Upper lobe of left lung (tissue), 6 donors: ENCODE measurements at places on chromosomes 11 and 22. TPM values are rescaled to one million over a fixed set of nuclear protein-coding genes. Genes with fewer than 3 reads are reported as not detected.

- peak; percentile 56 for DNase-seq
- no peaks in the 10 kb centered on the region for H3K36me3 ChIP-seq
- H3K27me3 ChIP-seq, result no peaks in the 10 kb centered on the region
- no peak overlapping the region for H3K27ac ChIP-seq
- H3K4me3 ChIP-seq, result no peak overlapping the region
These were observed 11.0 kb downstream of the IL17REL start for GRCh38 chr22:50001388-50002231.

- H3K4me3 ChIP-seq, result no peak overlapping the region
- no peaks in the 10 kb centered on the region for H3K4me1 ChIP-seq
- H3K36me3 ChIP-seq, result no peaks in the 10 kb centered on the region
- DNase-seq, result no peak
- H3K27me3 ChIP-seq, result no peaks in the 10 kb centered on the region
These were observed 132.6 kb upstream of the SERPIND1 start for GRCh38 chr22:20641198-20641892.

- H3K4me1 ChIP-seq, result peaks cover 25% of the 10 kb centered on the region
- peak overlapping the region; percentile 62 for H3K27ac ChIP-seq
- no peaks in the 10 kb centered on the region for H3K27me3 ChIP-seq
These were observed 36.4 kb downstream of the RAB30 start for GRCh38 chr11:83035070-83035854.

DNA sequence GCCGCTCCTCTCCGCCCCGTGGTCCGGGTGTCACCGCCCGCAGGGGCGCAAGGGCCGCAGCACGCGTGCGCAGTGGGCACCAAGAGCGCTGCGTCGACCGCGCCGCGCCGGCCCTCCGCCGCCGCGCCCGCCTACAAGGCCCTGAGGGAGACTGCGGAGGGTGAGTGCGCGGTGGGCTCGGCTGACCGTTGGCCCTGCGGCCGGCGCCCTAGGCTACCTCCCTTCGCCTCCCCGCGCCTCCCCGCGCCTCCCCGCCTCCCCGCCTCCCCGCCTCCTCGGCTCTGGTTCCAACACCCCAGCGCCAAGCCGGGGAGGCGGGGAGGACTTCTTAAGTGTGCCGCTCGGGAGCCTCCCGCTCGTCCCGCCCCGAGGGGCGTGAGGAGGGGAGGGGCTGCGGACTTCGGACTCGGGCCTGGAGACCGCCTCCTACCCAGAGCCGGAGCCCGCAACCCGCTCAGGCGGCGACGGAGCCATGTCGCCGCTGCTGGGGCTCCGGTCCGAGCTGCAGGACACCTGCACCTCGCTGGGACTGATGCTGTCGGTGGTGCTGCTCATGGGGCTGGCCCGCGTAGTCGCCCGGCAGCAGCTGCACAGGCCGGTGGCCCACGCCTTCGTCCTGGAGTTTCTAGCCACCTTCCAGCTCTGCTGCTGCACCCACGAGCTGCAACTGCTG lies at the start of gene AQP11:
Gene AQP11, plus strand, starts transcription at position 433 of the 673 bp plus-strand sequence. Its CDS starts 40 bp downstream, at position 473.
- H3K27me3 ChIP-seq, result no peaks in the 10 kb centered on the region
- peak; percentile 86 for DNase-seq
- peaks cover 14% of the 10 kb centered on the region for H3K4me1 ChIP-seq
- H3K36me3 ChIP-seq, result no peaks in the 10 kb centered on the region
- H3K27ac ChIP-seq, result peak within 1 kb of the TSS; percentile 79
- H3K4me3 ChIP-seq, result peak within 1 kb of the TSS; percentile 59

GRCh38 chr11:126662035-126662790 lies 306.7 kb downstream of the ST3GAL4 start:
- H3K4me3 ChIP-seq, result no peak overlapping the region
- no peaks in the 10 kb centered on the region for H3K27me3 ChIP-seq
- no peak overlapping the region for H3K27ac ChIP-seq
- DNase-seq, result no peak
- H3K36me3 ChIP-seq, result no peaks in the 10 kb centered on the region

Gene TMPRSS6
- total RNA-seq, result 2.1 TPM

GRCh38 chr22:22909605-22910271 lies 22.1 kb downstream of the IGLL5 start:
- no peak overlapping the region for H3K27ac ChIP-seq
- no peaks in the 10 kb centered on the region for H3K4me1 ChIP-seq
- no peaks in the 10 kb centered on the region for H3K36me3 ChIP-seq
- no peaks in the 10 kb centered on the region for H3K27me3 ChIP-seq
- no peak overlapping the region for H3K4me3 ChIP-seq
- DNase-seq, result no peak

DNA sequence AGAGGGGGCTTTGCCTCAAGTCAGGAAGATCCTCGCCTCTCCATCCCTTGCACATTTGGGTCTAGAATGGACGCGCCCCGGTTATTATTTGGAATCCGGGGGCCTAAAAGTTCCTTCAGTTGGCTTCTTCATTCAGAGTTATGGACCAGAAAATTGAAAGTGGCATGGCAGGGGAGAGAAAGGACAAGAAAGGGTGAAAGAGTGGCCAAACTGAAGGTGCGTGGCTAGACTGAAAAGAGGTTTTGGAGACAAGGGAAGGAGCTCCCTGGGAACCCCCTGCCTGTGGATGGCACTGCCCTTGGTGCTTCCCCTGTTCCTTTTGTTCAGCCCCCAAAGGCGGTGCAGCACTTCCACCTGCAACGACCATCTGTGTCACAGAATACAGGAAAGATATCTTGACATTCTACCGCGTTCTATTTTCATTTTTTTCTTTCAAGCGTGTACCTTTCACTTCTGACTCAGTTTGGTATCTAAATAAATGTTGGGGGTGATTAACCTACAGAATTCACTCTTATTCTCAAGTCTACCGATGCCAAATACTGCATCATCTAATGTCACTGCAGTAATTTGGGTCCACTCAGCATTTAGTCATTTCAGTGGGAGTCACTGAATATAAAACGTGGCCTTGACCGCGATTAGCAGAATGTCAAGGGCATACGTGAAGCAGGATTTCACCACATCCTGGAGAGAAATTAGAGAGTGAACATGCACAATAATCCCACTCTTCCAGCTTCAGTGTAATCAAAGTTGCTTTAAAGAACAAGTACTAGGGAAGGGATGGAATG lies 88.1 kb upstream of the ARHGAP32 start:
- DNase-seq, result no peak
- H3K36me3 ChIP-seq, result no peaks in the 10 kb centered on the region
- peak overlapping the region; percentile 78 for H3K4me3 ChIP-seq
- no peak overlapping the region for H3K27ac ChIP-seq
- H3K4me1 ChIP-seq, result peaks cover 39% of the 10 kb centered on the region

DNA sequence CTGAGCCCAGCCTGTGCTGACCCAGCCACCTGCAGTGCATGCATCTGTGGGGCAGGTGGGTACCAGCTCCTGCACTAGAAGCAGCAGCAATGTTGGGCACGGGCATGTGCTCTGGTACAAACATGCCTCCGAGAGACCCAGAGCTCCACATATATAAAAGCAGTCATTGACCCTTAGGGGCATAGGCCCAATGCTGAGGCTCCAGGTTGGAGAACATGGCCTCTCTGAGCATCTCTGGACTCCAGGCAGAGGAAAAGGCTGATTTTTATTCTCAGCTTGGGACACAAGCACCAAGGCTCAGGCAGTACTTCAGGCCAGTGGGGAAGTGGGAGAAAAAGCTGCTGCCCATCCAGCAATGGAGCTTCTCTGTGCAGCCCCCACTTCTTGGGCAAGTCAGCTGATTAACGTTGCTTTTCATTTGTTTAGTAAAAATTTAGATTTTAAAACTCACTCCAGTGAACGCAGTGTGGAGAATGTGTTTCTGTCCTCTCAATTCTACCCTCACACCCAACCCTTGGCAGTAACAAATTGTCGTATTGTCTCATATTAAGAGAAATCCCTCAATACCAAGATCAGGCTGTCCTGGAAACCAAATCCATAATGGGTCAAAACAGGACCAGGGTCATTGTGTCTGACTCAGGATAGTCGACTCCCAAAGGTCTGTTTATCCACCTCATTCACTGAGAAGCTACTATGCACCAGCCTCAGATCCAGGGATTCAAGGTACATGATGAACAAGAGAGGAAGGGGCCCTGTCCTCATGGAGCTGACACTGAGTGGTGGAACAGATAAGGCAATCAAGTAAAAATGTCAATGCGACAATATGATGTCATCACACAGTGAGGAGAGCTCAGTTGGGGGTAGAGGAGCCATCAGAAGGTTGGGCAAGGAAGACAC lies 50.6 kb upstream of the TOP3B start:
- H3K27ac ChIP-seq, result no peak overlapping the region
- H3K4me3 ChIP-seq, result no peak overlapping the region
- no peaks in the 10 kb centered on the region for H3K4me1 ChIP-seq
- DNase-seq, result no peak
- H3K36me3 ChIP-seq, result no peaks in the 10 kb centered on the region

GRCh38 chr22:26827611-26828010 lies 170.2 kb downstream of the MIAT start:
- H3K4me1 ChIP-seq, result no peaks in the 10 kb centered on the region
- H3K27me3 ChIP-seq, result no peaks in the 10 kb centered on the region
- no peak overlapping the region for H3K4me3 ChIP-seq
- no peak overlapping the region for H3K27ac ChIP-seq

Gene GAL3ST3
- not detected for total RNA-seq

- no peaks in the 10 kb centered on the region for H3K36me3 ChIP-seq
- H3K27me3 ChIP-seq, result no peaks in the 10 kb centered on the region
- H3K27ac ChIP-seq, result no peak overlapping the region
These were observed 2.2 kb upstream of the OR52H1 start for GRCh38 chr11:5550440-5551095.

Gene TESMIN
- total RNA-seq, result 7.3 TPM

DNA sequence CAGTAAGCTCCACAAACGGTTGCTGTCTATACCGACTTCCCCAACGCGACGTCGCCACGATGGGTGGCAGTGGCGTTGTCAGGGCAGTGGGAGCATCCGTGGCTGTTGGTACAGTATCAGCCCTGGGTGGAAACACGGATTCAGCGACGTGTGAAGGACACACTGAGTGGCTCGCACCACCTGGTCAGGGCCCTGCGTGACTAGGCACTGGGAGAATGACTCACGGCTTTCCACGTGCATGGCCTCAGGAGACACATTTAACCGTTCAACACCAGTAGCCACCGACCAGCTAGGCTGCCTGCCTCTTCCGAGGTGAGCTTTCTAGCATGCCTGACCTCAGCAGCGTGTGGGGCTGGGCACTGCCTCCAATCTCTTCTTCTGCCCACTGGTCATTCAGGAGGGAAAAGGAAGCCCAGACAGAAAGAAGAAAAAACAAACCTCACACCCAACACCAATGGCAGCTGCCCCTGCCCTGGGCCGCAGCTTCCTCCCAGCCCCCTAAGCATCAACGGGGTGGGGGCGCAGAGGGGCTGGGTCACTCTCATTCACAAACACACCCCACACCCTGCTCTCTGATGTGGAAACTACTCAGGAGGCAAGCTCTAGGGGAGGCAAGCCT lies 59.0 kb downstream of the MYH9 start:
- peak overlapping the region; percentile 25 for H3K4me3 ChIP-seq
- peak; percentile 71 for DNase-seq
- H3K27ac ChIP-seq, result peak overlapping the region; percentile 88
- H3K36me3 ChIP-seq, result peaks cover 70% of the 10 kb centered on the region
- H3K27me3 ChIP-seq, result no peaks in the 10 kb centered on the region

Gene GTSE1
- 1.9 TPM for total RNA-seq

GRCh38 chr11:112748713-112749543 lies 212.3 kb upstream of the NCAM1 start:
- H3K36me3 ChIP-seq, result no peaks in the 10 kb centered on the region
- no peaks in the 10 kb centered on the region for H3K4me1 ChIP-seq
- no peak for DNase-seq
- H3K4me3 ChIP-seq, result no peak overlapping the region

- H3K27ac ChIP-seq, result no peak overlapping the region
- H3K4me3 ChIP-seq, result no peak overlapping the region
- DNase-seq, result no peak
- H3K4me1 ChIP-seq, result no peaks in the 10 kb centered on the region
These were observed 93.8 kb upstream of the LRRC55 start for GRCh38 chr11:57087991-57088390.

Gene VPREB1
- not detected for total RNA-seq

GRCh38 chr11:13313005-13313819 lies 35.6 kb downstream of the BMAL1 start:
- H3K27me3 ChIP-seq, result no peaks in the 10 kb centered on the region
- H3K4me3 ChIP-seq, result no peak overlapping the region
- no peaks in the 10 kb centered on the region for H3K36me3 ChIP-seq
- no peak overlapping the region for H3K27ac ChIP-seq

- H3K4me3 ChIP-seq, result no peak overlapping the region
- no peak overlapping the region for H3K27ac ChIP-seq
- no peaks in the 10 kb centered on the region for H3K27me3 ChIP-seq
- H3K4me1 ChIP-seq, result no peaks in the 10 kb centered on the region
- H3K36me3 ChIP-seq, result no peaks in the 10 kb centered on the region
These were observed 1454.7 kb downstream of the FAM181B start for GRCh38 chr11:81278991-81279390.

- peak overlapping the region; percentile 52 for H3K27ac ChIP-seq
- no peak for DNase-seq
- no peak overlapping the region for H3K4me3 ChIP-seq
- H3K27me3 ChIP-seq, result no peaks in the 10 kb centered on the region
- H3K4me1 ChIP-seq, result peaks cover 27% of the 10 kb centered on the region
These were observed 21.7 kb downstream of the WNT11 start for GRCh38 chr11:76184551-76184993.

DNA sequence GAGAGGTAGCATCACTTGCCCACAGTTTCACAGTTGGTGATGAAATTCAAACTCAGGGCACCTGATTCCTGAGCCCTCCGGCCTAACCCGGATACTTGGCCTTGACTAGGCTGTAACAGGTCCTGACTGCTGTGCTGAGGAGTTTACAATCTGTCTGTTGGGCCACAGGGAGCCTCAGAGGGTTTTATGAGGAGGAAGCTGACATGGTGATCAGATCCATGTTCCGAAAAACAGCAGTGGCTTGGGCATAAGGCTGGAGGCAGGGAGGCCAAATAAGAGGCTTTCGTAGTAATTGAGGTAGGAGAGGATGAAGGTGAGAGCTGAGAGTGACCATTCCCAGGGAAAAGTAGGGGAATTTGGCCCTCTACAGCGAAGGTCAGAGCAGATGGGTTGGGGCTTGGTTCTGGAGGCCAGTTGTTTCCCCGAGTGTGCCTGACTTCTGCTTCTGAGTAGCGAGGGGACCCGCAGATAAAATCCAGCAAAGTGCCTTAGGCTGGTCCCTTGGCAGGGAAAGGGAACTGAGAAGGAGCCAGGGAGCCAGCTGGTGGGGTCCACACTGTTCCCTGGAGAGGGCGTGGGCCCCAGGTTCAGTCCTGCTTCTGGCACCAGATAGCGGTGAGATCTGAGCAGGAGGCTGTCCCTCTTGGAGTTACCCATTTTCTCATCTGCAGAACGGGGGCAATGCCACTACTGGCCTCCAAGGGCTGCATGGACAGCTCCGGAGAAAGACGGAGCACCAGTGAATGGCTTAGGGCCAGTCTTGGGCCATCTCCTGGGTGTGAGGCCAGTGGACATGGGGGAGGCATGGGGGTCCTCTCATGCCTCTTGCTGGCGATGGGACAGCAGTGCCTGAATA lies 6.5 kb downstream of the PRDM11 start:
- H3K27ac ChIP-seq, result no peak overlapping the region
- H3K36me3 ChIP-seq, result no peaks in the 10 kb centered on the region
- no peaks in the 10 kb centered on the region for H3K27me3 ChIP-seq
- no peak for DNase-seq

GRCh38 chr11:78181185-78181584 lies 7.2 kb downstream of the KCTD21 start:
- peaks cover 5% of the 10 kb centered on the region for H3K4me1 ChIP-seq
- H3K27me3 ChIP-seq, result no peaks in the 10 kb centered on the region
- H3K27ac ChIP-seq, result no peak overlapping the region
- DNase-seq, result no peak
- H3K4me3 ChIP-seq, result no peak overlapping the region

Gene DSCAML1
- total RNA-seq, result 1.6 TPM
